ENCODE measurements at places on chromosomes 3 and 15.

- no peak for DNase-seq
Observed at GRCh38 chr3:184609476-184610244, 48.1 kb downstream of the EPHB3 start.

- no peak for DNase-seq
Observed at GRCh38 chr3:124787476-124788195, 57.4 kb downstream of the UMPS start.

DNA sequence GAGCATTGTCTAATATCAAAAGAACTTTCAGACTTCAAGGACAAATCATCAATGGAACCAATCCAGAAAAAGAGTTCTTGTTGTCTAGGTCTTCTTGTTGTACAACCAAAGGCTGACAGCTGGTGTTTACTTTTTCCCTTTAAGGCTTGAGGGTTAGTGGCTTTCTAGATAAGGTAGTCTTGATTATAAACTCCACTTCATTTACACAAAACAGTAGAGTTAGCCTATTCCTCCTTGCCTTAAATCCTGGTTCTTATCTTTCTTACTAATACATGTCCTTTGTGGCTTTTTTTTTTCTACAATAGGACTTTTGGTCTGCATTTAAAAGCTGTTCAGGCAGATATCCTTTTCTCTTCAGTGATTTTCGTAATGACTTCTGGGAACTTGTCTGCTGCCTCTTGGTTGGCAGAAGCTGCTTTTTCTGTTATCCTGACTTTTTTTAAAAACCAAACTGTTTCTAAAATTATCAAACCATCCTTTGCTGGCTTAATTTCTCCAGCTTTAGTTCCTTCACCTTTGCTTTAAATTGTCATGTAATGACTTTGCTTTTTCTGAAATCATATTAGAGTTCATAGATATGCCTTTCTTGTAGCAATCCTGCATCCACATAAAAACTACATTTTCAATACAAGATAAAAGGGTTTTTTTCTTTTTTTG, 44.8 kb downstream of the STRIT1 start:
- no peak for DNase-seq

DNA sequence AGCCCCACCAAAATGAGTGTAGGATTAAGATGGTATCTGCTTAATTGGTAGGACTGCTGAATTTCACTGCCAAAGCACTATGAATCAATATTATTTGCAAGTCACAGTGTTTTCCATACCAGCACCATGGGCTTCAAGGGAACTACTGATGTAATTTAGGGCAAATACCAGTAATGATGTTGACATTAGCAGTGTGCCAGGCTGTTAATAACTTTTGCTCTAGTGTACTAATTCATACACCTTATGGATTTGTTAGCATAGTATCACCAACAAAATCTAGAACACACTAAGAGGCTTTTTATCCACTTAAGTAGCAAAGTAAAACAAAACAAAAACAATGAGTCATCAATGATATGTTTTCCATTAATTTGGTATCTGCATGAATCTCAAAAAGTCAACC, 888.2 kb downstream of the CADM2 start:
- no peak for DNase-seq

GRCh38 chr3:118803096-118803476, 231.6 kb downstream of the IGSF11 start:
- no peak for DNase-seq

GRCh38 chr3:187920913-187921312, 175.6 kb upstream of the BCL6 start:
- DNase-seq, result no peak

DNA sequence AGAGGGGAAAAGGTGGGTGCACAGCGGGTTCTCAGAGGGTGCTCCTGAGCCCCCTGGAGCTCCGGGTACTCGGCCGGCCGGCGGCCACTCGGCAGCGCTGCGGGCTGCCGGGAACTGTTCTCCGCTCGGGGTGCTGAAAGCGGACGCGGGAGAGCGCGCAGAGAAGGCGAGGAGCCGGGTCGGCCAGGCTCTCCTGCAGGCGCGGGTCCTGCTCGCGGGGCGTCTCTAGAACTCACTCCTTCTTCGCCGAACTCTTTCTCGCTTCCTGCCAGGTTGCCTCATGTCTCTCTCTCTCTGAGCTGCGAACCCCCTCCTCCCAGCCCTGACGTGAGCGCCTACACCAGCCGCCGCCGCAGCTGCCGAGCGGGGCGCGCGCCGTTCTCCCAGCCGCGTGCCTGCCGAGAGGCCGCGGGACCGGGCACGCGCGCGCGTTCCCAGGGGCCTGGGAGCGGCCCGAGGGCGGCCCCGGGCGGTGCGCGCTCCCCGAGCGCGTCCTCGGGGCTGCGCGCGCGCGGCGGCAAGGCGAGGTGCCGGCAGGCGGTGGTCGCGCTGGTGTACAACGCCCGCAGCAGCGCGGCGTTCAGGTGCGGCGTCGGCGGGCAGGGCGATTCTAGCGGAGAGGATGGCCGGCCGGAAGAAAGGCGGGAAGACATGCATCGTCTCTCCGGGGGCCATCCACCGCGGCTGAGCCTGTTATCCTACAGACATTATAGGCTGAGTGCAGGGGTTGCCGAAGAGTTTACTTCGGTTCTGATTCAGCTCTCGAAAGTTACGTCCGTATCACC, at the start of gene PEX5L:
TSS of gene PEX5L (minus strand) at position 267 of the 785 bp plus-strand sequence. CDS start 338 bp downstream, outside the sequence.
- peak; percentile 26 for DNase-seq

DNA sequence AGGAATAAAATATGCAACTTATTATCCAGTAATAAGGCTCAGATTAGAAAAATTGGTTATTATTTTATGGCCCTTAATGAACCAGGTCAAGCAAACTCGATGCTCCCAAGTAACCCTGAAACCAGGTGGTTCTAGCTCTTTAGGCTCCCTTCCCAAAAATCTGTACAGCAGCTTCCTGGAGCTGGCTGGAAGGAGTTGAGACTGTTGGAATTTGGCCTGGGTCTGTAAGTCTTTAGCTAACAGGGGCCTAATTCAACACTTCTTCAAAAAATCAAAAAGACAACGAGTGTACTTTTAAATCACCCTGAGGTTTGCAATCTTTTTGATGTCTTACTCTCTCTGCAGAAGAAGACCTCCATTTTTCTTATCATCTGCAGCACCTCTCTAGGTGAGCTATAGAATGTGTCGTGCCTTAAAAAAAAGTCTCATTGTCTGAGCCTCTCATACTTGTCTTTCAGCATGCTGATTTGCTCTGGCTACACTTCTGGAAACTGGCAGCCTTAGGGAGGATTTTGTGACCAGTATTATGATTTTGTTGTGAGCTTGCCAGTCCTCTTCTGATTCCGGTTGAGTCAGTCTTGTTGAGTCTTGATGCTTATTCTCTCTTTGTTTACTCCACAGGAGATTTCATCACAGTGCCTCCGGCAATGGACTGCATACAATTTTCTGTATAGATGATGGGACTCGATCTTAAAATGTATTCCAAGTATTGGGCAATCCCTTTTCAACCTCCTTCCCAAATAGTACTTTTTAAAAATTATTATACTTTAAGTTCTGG, 235.0 kb upstream of the KBTBD8 start:
- DNase-seq, result no peak

DNA sequence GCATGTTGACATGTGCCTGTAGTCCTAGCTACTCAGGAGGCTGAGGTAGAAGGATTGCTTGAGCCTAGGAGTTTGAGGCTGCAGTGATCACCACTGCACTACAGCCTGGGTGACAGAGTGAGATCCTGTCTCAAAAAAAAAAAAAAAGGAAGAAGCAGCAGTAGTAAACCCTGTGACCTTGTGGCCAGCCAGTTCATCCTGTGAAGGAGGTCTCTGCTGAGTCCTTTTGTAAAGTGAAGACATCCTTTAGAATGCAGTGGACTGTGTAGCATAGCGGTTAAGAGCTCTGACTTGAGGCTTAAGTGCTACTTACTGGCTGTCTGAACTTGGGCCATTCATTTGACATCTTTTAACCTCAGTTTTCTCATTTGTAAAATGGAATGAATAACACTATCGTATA, 8.3 kb downstream of the EXOSC7 start:
- DNase-seq, result peak; percentile 55

GRCh38 chr15:45441686-45442085, 63.3 kb upstream of the GATM start:
- no peak for DNase-seq

GRCh38 chr3:3127432-3128010, 781 bp downstream of the TRNT1 start:
- peak; percentile 6 for DNase-seq

- no peak for DNase-seq
Observed at GRCh38 chr3:22276351-22276750, 525.3 kb upstream of the ZNF385D start.

DNA sequence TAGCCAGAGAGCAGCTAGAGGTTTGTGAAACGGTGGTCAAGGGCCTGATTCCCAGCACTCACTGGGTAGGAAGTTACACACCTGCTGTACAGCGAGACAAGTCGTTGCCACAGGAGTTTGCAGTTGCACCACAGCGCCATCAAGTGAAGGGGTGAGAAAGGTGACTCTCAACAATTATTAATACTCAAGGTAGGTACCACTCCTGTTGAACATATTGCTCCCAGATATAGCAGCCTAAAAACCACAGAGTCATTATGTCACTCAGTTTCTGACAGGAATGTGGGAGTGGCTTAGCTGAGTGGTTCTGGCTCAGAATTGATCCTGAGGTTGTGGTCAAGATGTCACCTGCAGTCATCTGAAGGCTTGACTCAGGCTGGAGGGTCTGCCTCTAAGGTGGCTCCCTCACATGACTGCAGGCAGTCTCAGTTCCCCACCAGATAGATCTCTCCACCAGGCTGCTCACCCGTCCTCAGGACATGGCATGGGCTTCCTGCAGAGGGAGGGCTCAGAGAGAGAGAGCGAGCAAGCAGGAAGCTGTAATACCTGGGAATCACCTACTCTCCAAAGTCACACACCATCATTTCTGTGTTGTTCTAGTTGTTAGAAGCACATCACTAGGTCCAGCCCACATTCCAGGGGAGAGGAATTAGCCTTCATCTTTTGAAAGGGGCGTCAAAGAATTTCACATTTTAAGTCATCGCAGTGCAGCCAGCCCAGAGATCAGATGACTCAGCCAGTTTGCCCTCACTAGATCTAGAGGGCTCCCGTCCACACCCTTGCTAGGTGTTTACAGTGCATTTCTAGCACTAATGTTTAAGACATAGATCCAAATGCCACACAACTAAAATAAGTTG, 17.0 kb upstream of the ANO10 start:
- no peak for DNase-seq

All from inflammatory macrophage (primary cell).